H54 (cell line): ENCODE measurements at places on chromosomes 6 and 20.

- no peak for DNase-seq
Observed at GRCh38 chr6:138105880-138106664, 1.1 kb downstream of the PERP start.

DNA sequence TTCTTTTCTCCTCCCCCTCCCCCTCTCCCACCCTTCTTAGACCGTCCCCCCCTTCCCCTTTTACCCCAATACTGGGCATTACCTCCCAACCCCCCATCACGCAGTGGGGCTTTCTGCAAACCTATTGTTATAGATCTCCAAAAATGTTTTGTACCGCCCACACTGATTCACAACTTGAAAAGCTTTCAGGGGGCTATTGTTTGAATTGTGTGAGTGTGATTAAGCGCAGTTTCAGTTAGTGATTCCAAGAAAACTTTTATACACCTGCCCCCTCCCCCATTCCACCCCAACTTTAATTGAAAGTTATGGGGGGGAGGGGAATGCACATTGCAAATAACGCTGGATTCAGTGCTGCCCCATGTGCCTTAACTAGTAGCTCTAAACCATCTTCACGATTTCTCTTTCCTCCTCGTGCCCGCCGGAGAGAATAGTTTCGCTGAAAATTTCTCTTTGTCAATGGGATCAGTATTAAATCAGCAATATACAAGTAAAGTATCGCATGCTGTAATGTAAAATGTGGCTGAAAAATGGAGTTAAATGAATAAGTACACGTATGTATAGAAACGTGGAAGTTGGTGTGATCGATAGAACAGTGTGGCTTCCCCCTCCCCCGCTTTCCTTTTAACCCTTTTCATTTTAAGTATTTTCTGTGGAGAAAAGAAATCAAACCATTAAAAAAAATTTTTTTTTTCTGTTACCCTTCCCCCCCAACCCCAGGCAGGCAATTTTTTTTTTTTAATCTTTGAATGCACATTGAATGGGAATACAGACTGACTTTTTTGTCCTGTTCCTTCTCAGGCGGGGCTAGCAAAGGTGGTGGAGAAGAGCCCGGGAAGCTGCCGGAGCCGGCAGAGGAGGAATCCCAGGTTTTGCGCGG lies 632 bp downstream of the LIN28B start:
- no peak for DNase-seq

GRCh38 chr6:41966961-41967311 lies 25.3 kb upstream of the CCND3 start:
- peak; percentile 56 for DNase-seq

- DNase-seq: no peak
Observed at GRCh38 chr20:23435626-23436539, 3.6 kb upstream of the CSTL1 start.

GRCh38 chr20:60627751-60628565 lies 624.1 kb upstream of the CDH4 start:
- no peak for DNase-seq

GRCh38 chr6:80531681-80532619 lies 425.5 kb downstream of the BCKDHB start:
- DNase-seq: no peak

DNA sequence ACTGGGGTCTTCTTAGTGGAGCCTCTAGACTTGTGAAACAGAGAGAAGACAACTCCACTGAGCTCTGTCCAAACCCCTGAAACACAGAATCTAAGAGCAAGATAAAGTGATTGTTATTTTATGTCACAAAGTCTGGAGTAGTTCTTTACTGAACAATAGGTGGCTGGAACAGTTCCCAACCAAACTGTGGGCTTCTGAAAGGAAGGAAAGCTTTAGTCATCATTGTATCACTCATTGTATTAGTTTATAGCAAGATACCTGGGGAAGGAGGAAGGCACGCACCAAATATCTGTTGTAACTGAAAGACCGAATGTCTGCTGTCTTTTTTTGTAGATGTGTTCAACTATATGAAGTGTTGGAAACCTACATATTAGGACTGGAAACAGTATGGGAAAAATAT lies 284.9 kb upstream of the TBX18 start:
- DNase-seq: no peak

GRCh38 chr6:4316867-4317400 lies 181.6 kb upstream of the ECI2 start:
- DNase-seq: peak; percentile 50

- no peak for DNase-seq
Observed at GRCh38 chr6:67411036-67411435, 1224.0 kb upstream of the ADGRB3 start.

DNA sequence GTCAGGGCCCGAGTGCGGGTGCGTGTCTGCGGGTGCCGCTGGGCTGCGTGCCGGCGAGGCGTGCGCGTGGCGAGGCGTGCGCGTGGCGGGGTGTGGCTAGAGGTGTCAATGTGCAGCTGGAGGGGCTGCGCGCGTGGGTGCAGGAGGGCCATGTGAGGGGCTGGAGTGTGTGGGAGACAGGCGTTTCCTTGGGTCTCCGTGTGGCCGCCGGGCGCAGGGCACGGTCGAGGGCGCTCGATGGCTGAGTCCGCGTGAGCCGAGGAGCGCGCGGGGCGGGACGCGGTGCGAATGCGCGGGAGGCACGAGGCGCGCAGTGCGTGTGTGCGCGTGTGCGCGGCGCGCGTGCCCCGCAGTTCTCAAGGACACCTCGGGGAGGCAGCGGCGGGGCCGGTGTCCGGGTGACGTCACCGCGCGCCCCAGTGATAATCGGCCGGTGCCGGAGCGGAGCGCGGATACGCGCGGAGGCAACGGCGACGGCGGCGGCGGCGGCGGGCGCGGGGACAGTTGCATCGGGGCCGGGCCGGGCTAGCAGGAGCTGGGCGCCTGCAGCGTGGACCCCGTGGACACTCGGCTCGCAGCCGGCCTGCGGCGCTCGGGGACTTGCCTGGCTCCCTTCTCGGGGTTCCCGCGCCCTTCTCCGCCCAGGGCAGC lies 38.7 kb downstream of the YTHDF1 start:
- no peak for DNase-seq

- no peak for DNase-seq
Observed at GRCh38 chr6:147046141-147046877, 157.9 kb upstream of the STXBP5 start.

GRCh38 chr6:46648869-46649492 lies 3.6 kb downstream of the CYP39A1 start:
- no peak for DNase-seq

DNA sequence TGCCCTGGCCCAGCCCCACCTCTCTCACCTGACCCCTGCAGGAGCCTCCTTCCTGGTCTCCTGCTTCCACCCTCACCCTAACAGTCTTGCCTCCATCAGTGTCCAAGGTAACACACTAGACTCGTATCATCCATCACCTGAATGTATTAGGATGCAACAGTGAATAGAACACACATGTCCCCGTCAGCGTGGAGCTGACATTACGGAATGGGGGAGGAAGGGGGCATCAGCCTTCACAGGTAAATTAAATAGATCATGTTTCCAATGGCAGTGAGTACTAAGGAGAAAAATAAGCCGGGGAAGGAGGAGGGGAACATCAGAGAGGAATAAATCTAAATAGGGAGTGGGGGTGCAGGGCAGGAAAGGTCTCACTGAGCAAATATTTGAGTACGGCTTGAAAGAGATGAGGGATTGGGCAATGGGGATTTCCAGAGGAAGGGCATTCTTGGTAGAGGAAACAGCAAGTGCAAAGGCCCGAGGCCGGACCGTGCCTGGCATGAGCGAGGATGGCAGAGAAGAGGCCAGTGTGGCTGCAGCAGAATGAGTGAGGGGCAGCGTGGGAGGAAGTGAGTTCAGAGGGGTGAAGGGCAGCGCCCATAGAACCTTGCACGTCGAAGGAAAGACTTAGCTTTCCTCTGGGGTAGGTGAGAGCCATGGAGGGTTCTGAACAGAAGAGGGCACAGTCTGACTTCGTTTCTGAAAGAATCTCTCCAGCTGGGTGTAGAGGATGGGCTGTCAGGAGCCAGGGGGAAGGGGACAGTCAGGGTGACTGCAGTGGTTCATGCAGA lies 110.1 kb upstream of the PTPN1 start:
- no peak for DNase-seq

DNA sequence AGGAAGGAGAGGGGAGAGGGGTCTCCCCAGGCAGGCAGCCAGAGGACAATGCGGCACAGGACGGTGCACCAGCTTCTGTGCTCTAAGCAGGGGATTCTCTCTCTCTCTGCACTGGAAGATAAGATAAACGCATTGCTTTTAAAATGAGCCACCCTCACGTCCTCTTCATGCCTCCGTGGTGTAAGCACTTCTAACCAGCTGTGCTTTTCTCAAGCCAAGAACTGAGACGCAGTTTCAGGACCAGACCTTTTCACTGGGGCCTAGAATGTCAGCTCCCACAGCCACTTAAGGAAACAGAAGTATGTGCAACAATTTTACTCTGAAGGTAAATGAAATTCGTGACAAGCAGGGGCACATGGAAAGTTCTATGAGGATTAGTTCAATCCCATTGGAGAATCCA lies 82.4 kb downstream of the PSMB1 start:
- no peak for DNase-seq

DNA sequence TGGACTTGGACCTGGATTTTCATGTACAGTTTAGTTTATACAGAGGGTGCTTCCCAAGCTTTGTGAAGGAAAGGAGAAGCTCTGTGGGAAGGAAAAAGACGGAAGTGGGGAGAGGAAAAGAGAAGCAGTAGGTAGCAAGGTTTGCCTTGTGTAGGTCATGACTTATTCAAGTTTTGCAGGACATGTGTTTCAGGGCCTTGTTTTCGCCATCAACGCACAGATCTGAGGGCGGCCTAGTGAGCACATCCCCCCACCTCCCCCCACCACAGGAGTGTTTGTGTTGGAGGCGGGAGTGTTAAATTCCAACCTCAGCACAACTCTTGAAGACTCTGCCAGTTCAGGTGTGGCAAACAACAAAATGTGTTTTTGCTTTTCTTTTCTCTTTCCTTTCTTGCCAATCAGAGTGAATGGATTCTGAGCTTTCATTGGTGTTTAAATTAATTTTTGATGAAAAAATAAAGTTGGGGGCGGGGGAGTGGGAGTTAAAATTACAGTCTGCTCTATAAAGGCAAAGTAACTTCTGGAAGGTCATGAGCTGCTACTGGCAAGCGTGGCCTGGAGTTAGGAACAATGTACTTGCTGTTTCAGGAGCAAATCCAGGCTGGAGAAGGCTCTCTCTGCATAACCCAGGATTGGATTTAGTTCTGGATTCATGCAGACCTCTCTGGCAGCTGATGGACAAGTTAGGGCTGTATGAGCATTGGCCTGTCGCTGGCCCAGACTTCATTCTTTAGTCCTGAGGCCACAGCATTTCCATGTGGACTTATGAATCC lies 338.5 kb downstream of the CD83 start:
- DNase-seq: no peak
